ENCODE measurements at places on chromosomes 7 and 10.

GRCh38 chr7:43302211-43302711 is 189.8 kb downstream of the HECW1 start:
- peak; percentile 4 for DNase-seq

DNA sequence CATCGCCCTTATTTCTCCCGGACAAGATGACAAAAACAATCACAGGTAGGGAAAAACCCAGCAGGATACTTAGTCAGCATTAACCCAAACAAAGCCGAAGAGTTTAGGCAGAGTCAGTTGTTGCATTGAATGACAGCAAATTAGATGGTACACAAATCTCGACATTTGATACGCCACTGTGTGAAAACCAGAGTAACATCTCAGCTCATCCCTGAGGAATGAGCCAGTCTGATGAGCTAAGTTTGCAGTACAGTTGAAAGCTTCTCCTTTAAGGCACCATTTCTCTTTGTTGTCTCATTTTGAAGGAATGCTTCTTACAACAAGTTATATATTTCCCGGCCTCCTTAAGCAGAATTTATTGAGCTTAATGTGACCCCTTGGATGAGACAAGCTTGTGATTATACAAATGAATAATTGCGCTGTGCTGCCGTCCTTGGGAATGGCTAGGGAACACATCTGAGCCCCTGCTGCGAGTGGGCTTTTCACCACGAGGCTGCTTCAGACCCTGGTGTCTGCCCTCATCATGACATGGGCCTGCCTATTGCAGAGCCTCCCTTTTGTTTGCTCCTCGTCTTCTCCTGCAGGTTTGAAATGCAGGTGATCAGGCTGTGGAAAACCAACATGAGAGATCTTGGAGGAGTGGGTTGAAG is 137.3 kb downstream of the CELF2 start:
- no peak for DNase-seq

- no peak for DNase-seq
Measured at GRCh38 chr10:118924493-118924892, 105.0 kb upstream of the NANOS1 start.

- peak; percentile 54 for DNase-seq
Measured at GRCh38 chr7:28626624-28627262, 214.4 kb downstream of the CREB5 start.

GRCh38 chr7:14834883-14835282 is 67.7 kb downstream of the DGKB start:
- DNase-seq: no peak

- no peak for DNase-seq
Measured at GRCh38 chr7:2737771-2738540, 50.0 kb downstream of the AMZ1 start.

DNA sequence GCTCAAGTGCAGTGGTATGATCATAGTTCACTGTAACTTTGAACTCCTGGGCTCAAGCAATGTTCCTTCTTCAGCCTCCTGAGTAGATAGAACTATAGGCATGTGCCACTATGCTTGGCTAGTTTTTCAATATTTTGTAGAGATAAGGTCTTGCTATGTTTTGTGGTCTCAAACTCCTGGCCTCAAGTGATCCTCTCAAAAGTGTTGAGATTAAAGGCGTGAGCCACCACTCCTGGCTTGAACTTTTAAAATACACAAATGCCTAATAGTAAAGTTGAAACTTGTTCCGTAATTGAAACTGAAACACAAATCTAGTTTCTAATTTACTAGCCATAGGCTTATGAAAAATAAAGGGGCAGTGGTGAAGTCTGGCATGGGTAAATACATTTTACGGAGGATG is 65.7 kb downstream of the AP3M1 start:
- DNase-seq: no peak

- no peak for DNase-seq
Measured at GRCh38 chr10:86594535-86594934, 59.8 kb upstream of the OPN4 start.

- no peak for DNase-seq
Measured at GRCh38 chr7:88090671-88091070, 129.2 kb downstream of the SRI start.

- no peak for DNase-seq
Measured at GRCh38 chr7:5630670-5631069, 150.8 kb downstream of the RNF216 start.

DNA sequence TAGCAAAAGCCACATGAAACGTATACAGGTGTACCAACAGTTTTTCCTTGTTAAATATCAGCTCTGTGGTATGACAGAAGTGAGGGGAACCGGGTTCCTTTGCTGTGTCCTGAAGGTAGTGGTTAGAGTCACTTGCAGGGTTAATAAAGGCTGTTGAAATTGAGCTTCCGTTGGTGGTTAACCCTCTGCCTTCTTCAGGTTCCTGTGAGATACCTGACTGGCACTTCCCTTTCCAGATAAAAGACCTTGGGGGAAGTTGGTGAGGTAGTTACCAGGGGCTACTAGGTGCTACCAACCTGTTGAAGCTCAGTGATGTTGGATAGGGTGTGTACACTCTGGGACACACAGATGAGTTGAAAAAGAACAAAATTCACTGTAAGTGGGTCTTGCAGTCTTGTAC is 384.1 kb downstream of the GATA3 start:
- DNase-seq: no peak

DNA sequence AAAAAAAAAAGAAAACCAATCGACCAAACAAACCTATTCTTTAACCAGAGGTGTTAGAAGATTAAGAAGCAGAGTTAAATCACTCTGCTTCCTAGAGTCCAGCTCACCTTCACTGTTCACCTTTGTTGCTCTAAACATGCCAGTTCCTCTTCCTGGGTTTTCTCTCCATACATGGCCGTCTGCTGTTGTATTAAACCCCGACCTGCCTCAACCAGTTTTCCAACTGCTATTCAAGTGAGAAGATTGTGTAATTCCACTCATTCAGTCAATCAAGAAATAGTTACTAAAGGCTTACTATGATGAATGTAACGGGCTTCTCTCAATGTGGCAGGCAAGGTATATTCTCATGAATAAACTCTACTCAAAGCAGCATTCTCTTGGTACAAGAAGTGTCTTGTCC is 8.8 kb downstream of the AASS start:
- DNase-seq: no peak

DNA sequence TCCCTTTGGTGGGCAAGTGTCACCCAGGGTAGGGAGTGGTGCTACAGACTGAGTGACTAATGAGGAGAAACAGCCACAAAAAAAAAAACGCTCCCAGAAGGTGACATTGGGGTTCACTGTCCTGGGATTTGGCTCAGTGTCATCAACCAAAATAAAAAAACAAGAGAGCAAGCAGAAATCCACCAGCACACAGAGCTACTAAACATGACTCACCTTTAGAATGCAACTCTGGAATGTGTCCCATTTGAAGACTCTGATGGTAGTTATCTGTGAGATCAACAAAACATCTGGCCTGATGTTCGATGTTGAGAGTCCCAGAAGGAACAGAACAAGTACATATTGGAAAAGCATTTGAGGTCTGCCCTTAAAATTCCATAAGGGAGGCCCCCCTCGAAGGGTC is 200.3 kb upstream of the LYZL2 start:
- no peak for DNase-seq

GRCh38 chr7:7897949-7898515 is 70.6 kb upstream of the GLCCI1 start:
- DNase-seq: no peak

DNA sequence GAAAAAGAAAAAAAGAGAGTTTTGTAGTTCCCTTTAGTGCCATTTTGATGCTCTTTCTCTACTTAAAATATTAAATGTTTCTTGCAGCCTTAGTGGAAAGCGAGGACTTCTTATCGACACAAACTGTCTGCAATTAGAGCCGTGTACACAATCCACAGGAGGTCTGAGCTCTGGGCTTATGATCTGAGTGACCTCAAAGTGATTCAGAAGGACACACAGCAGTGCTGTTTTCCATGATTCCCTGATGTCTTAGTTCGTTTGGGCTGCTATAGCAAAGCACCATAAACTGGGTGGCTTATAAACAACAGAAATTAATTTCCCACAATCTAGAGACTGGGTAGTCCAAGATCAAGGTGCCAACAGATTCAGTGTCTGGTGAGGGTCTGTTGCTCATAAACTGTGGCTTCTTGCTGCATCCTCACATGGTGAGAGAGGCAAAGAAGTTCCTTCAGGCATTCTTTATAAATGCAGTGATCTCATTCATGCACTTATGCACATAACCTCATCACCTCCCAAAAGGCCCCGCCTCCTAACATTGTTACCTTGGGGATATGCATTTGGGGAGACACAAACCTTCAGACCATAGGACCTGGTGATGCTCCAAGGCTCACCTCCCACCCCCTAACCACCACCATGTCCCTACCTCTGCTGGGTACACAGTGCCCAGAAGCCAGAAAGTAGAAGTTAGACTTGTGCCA is 204.5 kb upstream of the GHITM start:
- no peak for DNase-seq

DNA sequence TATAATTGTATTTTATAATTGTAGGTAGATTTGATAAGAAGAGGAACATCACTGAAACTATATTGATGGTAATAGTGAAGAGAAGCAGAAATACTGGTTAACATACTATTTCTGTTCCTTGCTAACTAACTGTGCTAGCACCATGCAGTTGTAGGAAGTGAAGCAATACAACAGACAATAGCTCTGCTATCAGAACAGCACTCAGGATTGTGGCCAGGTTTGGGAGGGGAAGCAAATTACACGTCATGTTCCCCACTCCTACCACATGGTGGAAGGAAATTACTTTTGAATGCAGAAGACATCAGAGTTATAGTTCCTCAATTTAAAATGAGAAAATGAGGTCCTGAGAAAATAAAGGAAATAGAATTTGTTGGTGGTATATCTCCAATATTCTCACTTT is 151.1 kb downstream of the DGKB start:
- no peak for DNase-seq

DNA sequence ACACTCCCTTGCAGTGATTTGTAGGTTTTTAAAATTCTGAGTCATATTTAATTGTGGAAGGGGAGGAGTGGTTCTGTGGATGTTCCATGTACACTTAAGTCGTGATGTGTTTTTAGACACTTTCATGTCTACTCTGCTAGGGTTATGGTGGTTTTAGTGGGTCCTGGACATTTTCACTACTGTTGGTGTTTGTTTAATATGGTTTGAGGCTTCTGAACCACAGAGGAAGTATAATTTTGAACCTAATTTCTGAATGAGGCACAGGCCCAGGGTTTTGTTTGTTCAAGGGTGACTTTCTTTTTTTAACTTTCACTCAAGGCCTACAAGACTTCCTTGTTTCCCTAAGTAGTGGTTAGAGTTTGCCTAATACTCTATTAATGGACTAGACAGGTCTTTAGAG is 13.3 kb downstream of the SLC26A5 start:
- DNase-seq: no peak

- no peak for DNase-seq
Measured at GRCh38 chr7:82289152-82289535, 154.4 kb downstream of the CACNA2D1 start.

- no peak for DNase-seq
Measured at GRCh38 chr7:100155553-100156317, 2.8 kb downstream of the TRAPPC14 start.

- no peak for DNase-seq
Measured at GRCh38 chr10:110576220-110576619, 8.7 kb downstream of the SMC3 start.

- no peak for DNase-seq
Measured at GRCh38 chr7:17230099-17230807, 68.2 kb upstream of the AHR start.

- no peak for DNase-seq
Measured at GRCh38 chr10:3048119-3049019, 19.0 kb upstream of the PFKP start.

DNA sequence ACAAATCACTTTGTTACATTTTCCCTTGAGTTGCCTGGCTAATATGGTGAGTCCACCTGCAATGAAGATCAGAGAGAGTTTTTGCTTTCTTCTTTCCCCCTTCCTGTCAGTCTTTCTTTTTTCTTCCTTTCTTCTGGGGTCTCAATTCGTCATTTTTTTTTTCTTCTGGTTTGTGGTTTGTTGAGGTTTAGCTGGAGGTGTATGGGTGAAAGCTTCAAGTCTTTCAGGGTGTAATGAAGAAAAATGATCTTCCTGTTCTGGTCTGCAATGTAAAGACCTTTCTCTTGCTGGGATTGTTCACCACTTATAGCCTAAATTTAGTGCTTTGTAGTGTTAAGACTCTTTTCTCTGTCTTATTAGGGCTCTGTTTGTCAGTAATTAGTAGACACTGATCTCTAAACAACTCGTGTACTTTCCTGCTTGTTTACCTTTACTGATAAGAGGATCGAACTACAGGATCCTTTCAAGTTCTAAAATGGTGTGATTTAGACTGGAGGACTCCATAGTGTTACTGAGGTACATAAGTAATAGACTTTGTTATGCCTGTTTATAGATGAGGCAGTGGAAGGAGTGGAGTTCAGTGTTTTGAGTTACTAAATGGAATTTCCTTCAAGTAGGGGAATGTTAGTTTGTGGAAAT is 129.1 kb downstream of the SUGCT start:
- DNase-seq: no peak

DNA sequence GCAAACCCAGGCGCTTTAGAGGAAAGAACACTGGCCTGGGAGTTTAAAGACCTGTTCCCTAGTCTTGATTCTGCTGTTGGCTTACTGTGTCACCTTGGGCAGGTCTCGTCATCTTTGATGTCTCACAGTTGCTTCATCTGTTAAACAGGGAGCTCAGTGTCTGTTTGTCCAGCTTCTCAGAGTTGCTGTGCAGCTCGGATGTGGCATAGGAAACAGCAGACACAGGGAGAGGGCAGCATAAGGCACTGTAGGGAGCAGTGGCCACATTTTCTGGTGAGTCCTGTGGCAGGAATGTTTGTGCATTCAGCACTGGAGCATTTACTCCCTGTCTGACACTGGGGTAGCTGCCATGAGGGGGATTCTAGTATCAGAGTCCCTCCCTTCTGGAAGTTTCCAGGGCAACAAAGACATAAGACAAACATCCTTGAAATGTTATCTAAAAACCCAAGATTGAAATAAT is 2.0 kb downstream of the REPIN1 start:
- DNase-seq: no peak

DNA sequence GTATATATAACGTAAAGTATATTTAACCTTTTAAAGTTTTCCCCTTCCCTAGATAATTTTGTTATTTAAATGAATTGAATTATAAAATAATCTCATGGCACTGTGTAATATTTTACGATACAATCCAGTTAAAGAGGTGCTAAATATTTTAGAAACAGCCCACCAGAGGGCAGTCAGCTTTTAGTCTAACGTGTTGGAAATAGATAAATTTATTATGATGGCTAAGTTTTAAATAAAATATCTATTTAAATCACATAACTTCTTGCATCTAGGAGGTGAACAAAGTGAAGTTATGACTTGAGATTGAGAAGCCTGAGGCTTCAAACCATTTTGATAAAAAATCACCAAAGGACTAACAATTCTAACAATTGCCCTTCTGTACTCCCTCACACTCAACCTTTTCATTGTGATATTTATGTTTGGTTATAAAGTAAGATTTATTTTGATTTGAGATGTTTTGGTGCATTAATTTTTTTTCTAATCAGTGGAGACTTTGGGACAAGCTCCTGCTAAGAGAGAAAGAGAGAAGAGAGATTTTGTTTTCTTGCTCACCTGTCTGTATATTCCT is 171.5 kb upstream of the SP4 start:
- peak; percentile 49 for DNase-seq

- DNase-seq: no peak
Measured at GRCh38 chr10:89475591-89475998, 59.8 kb downstream of the SLC16A12 start.

- no peak for DNase-seq
Measured at GRCh38 chr7:13288516-13288915, 601.1 kb downstream of the ARL4A start.

Measured in NCI-H1105 treated with DMSO at 0.1 percent for 48 hours (cell line).